MV-4-11 (cell line): ENCODE measurements at places on chromosomes 6 and 20.

- peak; percentile 61 for DNase-seq
These were observed 66.2 kb downstream of the ROS1 start for GRCh38 chr6:117359581-117359980.

DNA sequence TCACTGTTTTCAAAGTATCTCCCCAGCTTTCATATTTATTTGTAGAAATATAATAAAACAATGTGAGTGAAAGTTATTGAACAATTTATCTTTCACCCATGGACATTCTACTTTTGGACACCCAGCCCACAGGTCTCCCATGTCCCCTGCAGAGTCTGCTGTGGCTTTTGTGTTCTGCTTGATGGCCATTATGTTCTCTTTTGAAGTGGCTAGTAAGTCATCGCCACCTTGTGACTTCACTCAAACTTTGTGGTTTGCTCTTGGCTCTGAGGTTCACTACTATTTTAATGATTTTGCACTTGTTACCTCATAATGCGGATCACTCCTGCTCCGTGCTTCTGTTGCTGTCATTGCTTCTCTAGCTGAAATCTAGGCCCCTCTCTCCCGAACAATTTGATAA is 10.2 kb upstream of the DEFB113 start:
- no peak for DNase-seq

- DNase-seq, result no peak
These were observed 301.9 kb downstream of the TFAP2A start for GRCh38 chr6:10112871-10113549.

- DNase-seq, result no peak
These were observed 259.3 kb downstream of the TFAP2B start for GRCh38 chr6:51077821-51078518.

DNA sequence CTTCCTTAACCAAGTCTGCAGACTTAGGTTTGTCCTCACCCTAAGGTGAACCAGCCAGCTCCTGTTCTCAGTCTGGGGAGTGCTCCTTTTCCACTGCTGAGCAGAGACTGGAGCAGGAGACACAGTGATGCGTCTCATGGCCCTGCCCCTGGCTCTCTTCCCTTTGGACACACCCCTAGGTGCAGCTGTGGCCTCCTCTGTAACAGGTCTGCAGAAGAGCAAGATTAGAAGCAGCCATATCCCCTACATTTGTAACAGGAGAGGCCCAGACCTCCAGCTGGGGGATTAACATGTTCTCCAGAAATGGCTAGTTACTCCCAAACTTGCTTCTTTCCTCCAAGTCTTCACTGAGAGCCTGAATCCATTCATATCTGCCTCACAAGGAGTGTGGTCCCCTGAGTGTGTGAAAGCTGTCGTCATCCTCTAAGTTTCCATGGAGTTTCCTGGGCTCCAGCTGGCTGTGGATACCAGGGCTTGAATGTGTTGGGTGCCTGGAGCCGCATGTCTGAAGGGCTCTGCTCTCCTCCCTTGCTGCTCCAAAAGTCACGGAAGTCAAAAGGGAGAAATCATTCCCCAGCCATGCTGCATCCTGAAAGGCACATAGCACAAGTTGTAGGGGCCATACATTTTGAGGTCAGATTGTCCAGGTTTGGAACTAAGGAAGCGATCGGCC is 57.7 kb downstream of the PPP1R14C start:
- DNase-seq, result no peak

GRCh38 chr6:83294676-83295075 is 101.5 kb downstream of the RWDD2A start:
- peak; percentile 74 for DNase-seq

DNA sequence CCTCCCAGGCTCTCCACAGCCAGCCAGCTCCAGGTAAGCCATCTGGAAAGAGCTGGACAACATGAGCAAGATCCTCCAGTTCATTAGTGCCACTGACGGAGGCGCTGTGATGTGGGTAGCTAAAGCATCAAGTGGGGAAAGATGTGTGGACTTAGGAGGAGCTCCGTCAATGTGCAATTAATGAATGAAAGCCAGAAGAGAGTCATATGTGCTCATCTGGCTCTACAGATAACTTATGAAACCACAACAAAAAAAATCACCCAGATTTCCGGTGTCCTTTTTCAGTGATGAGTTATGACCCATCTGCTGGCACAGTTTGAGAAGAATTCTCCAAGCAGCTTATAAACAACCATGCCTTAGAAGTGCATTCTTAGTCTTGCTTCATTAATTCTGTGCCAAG is 311.7 kb upstream of the PLCB4 start:
- DNase-seq, result peak; percentile 14

DNA sequence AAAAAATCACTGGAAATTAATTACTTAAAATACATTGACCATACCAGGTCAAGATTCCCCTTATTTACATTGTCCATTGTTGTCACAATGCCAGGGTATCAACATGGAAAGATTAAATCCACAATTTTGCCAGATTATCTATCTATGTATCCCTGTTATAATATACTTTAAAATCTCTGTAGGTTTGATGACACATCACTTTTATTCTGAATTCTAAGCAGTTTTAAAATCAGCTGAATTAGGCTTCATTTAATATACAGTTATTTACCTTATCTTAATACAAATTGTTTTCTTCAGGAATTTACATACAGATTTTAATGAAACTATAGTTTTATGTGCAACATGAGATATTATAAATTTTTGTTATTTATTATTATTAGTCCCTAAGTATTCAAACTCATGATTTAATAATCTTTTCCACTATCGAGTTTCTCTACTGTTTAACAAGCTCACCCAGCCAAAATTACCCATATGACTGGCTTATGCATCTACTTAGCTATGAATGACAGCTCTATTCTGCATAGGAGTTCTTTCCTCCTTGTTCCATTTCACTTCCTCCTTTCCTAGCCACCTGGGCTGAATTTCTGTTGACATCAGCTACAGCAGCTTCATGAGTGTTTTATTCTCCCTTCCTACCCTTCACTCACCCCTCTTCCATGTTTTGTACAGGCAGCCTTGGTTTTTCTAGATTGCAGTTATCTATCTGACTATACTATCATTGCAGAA is 654.2 kb upstream of the MAP3K7 start:
- DNase-seq, result no peak
